Activated CD8-positive, alpha-beta memory T cell treated with anti-CD3 and anti-CD28 coated beads, Interleukin-2, amount 10 ng/mL, durations not matched to agents 7 days and 5 days (primary cell): ENCODE measurements at places on chromosomes 7 and 10. TPM values are rescaled to one million over a fixed set of nuclear protein-coding genes. Genes with fewer than 3 reads are reported as not detected.

- DNase-seq: no peak
Observed at GRCh38 chr10:95350830-95351228, 60.0 kb upstream of the PDLIM1 start.

DNA sequence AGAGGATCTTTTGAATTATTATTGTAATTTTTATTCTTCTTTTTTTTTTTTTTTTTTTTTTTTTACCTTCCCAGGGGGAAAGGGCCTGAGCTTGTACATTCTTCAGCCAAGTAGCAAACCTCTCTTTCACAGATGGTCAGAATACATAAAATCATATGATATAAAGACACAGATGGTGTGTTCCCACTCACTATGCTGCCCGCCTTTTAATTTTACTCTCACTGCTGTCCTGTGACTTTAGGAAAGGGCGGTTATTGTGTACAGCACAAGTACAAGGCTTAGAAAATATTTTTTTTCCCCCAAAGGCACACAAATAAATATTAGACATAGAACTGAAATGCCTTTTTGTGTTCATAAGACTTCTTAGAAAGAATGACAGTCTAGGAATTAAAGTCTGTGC lies 213.6 kb downstream of the RPS24 start:
- DNase-seq: no peak

GOT1 gene
- 33.2 TPM for total RNA-seq

DNA sequence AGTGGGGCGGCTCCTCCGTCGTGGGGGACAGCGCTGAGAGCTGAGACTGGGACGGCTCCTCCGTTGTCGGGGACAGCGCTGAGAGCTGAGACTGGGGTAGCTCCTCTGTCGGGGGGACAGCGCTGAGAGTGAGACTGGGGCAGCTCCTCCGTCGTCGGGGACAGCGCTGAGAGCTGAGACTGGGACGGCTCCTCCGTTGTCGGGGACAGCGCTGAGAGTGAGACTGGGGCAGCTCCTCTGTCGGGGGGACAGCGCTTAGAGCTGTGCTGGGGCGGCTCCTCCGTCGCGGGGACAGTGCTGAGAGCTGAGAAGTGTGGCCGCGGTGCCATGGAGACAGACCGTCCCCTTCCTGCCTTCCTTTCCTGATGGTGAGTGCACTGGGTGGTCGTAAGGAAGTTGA lies 136.4 kb downstream of the DYNC2I1 start:
- no peak for DNase-seq

GRCh38 chr7:22185559-22185958 lies 171.4 kb downstream of the RAPGEF5 start:
- DNase-seq: no peak

- DNase-seq: peak; percentile 54
Observed at GRCh38 chr10:69572159-69573055, 815 bp downstream of the NEUROG3 start.

- no peak for DNase-seq
Observed at GRCh38 chr10:21529032-21529910, 3.8 kb upstream of the SKIDA1 start.

- DNase-seq: no peak
Observed at GRCh38 chr7:2148189-2148588, 84.6 kb downstream of the MAD1L1 start.

DNA sequence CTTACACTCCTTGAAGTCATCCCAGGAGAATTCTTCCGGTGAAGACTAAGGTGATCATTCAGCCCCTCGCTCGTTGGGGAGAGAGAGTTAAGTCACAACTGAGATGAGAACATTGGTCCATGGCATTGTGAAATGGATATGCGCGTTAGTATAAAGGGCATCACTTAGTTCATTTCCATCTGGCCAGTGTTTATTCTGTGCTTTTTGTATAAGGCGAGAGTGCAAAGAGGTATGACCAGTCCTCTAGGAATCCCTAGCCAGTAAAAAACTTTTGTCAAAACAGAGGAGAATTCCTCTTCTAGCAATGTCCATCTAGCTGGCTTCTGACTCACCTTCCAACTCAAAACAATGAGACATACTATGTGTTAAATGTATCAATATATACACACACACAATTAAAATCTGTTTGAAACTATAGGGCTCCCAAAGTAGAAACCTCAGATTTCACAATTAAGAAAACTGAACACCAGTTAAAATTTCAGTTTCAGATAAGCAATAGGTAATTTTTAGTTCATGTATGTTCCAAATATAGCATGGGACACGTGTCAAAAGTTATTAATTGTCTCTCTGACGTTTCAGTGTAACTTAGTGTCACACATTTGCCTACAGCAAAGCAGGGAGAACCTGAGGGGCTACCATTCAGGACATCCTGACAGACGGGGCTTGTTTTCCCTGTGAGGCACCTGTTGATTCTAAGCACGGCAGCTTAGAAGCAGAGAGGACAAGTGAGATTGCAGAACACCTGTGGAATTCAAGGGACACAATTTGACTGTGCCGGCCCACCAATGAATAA lies 158.9 kb downstream of the KLF6 start:
- DNase-seq: no peak
